Mononuclear cell (primary cell): ENCODE measurements at places on chromosomes 4 and X. TPM values are rescaled to one million over a fixed set of nuclear protein-coding genes. Genes with fewer than 3 reads are reported as not detected.

Gene SLC10A3
- 15.0 TPM for total RNA-seq

Gene FGD1
- total RNA-seq, result not detected

Gene KLHL4
- not detected for total RNA-seq

Gene PAGE4
- not detected for total RNA-seq

Gene PTTG2
- total RNA-seq, result 2.3 TPM

Gene ARMCX1
- 1.9 TPM for total RNA-seq

Gene ADH7
- total RNA-seq, result not detected

Gene SCRG1
- not detected for total RNA-seq

Gene ZFP92
- total RNA-seq, result 0.63 TPM

Gene PWWP3B
- total RNA-seq, result not detected

Gene TRIM75
- not detected for total RNA-seq

Gene SLC10A4
- total RNA-seq, result not detected

Gene GPR173
- under 0.01 TPM for total RNA-seq

Gene ERVMER34-1
- under 0.01 TPM for total RNA-seq

Gene MUC7
- total RNA-seq, result not detected

Gene STATH
- total RNA-seq, result not detected

Gene TGIF2LX
- not detected for total RNA-seq

Gene SPANXB1
- total RNA-seq, result not detected

Gene SULT1E1
- not detected for total RNA-seq

Gene PDGFC
- 6.9 TPM for total RNA-seq

Gene SCML2
- total RNA-seq, result 0.63 TPM

Gene TMEM131L
- 143 TPM for total RNA-seq

Gene PRRG1
- not detected for total RNA-seq

Gene NUP62CL
- 2.3 TPM for total RNA-seq

Gene DNAAF6
- 0.10 TPM for total RNA-seq

Gene MAEA
- total RNA-seq, result 33.8 TPM

Gene PCDH19
- not detected for total RNA-seq

Gene HOPX
- total RNA-seq, result 21.8 TPM

Gene LRCH2
- not detected for total RNA-seq

Gene PROM1
- total RNA-seq, result 0.31 TPM

Gene C1QTNF7
- total RNA-seq, result 0.10 TPM

Gene MAGEB1
- total RNA-seq, result not detected

Gene CPZ
- total RNA-seq, result not detected

Gene IL13RA2
- not detected for total RNA-seq

Gene RPGR
- total RNA-seq, result 19.6 TPM

Gene MEPE
- 0.21 TPM for total RNA-seq

Gene GABRA4
- under 0.01 TPM for total RNA-seq

Gene HPSE
- 9.4 TPM for total RNA-seq

Gene TACC3
- 27.0 TPM for total RNA-seq

Gene RNF212
- total RNA-seq, result 3.1 TPM

Gene PNCK
- total RNA-seq, result 0.52 TPM

Gene WDR17
- total RNA-seq, result 1.2 TPM

Gene SORBS2
- 2.1 TPM for total RNA-seq

Gene C4orf36
- total RNA-seq, result not detected

Gene SULT1B1
- total RNA-seq, result 8.1 TPM

Gene UGT2A3
- not detected for total RNA-seq

Gene SCD5
- 1.0 TPM for total RNA-seq

Gene TCEANC
- total RNA-seq, result 18.5 TPM

Gene ADGRA3
- 2.2 TPM for total RNA-seq

Gene EMCN
- 0.10 TPM for total RNA-seq

Gene CYLC1
- total RNA-seq, result not detected

Gene PARM1
- 1.0 TPM for total RNA-seq

Gene GAGE1
- total RNA-seq, result 0.10 TPM

Gene PF4V1
- 17.6 TPM for total RNA-seq

Gene AMTN
- total RNA-seq, result not detected

Gene DYNLT3
- total RNA-seq, result 48.5 TPM
